Esophagus mucosa (tissue), 1 donor: ENCODE measurements at places on chromosomes 13 and 19. TPM values are rescaled to one million over a fixed set of nuclear protein-coding genes. Genes with fewer than 3 reads are reported as not detected.

SULT2B1 gene
- total RNA-seq, result 245 TPM

KLF1 gene
- total RNA-seq, result not detected

NLRP9 gene
- not detected for total RNA-seq

GRCh38 chr19:46413262-46414031, at the start of gene CCDC8:
Gene CCDC8 (minus strand): TSS chr19:46413564. CDS start chr19:46412810, 754 bp downstream.
- ATAC-seq, result peak; percentile 59

DNA sequence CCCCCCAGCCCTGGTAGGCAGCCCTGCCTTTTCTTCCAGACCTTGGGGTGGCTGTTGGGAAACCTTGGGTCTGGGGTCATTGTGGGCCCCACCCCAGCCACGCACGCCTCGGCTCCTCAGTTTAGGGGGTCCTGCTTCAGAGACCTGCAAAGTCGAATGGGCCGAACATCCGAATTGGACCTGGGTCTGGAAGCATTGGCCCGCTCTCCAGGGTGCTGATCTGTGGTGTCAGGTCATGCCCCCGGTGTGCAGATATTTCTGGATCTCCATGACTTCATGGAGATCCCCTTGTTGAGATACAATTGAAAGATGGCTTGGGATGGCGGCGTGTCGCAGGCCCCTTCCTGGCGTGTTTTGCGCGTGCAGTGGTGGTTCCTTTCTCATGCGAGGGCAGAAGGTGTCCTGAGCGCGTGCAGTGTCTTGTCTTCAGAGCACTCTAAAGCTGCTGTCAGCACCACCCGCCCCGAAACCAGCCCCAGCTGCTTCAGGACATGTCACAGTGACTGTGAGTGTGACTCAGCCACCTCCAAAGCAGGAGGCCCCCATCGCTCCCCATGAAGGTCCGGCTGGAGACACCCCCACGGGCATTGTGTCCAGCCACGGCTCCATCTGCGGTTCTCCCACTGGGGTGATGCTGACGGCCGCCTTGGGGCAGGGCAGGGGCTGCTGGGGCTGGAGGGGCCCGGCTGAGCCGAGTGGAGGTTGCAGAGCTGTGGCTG, 112.7 kb downstream of the KDM4B start:
- ATAC-seq, result no peak

DNA sequence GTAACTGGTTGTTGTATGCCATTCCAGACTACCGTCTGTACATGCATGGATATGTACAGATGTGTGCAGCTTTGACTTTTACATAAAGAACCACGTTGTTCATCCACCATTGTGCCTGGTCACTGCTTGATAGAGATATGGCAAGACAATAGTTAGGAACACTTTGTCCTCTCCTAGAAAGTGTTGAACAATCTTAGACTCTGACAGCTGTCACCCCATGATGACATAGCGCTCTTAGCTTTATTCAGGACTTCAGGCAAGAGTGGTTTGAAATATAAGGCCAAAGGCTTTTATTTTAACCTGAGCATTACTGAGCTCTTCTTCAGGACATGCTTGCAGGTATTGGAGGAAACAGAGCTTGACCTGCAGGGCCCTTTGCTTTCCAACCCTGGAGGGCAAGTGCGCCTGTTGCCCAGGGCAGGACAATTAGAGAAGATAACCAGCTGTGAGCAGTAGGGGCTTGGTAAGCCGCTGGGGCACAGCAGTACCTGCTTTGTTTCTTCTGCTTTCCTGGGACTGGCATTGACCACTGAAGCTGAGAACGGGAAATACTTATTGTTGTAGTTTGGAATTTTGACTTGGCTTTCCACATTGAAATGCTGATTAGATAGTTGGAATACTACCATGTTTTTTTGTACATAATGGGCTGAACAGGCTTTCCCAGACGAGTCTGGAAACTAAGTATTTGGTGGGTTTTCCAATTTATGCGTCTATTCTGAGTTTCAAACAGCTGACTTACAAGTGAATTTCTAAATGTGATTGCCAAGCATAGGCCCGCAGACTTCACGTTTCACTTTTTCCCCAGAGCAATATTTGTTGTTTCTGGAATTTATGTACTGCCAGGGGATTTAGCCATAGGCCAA, 51.1 kb downstream of the GARRE1 start:
- no peak for ATAC-seq

DNA sequence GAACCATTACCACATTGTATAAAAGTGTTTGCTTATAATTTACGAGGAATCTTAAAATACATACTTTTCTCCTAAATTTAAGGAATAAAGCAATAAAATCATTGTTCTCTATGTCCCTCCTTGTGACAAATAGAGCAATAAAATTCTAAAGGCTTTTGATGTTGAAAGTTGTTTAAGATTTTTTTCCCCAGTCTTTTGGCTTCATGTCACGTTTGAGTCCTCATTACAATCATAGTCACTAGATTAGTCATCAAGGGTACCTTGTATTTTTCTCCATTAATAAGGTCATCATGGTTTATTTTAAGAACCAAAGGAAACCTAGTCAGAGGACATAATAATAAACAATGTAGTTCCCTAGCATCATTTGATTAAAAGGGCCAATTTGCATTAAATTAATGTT, 3.2 kb downstream of the WBP4 start:
- ATAC-seq, result no peak

GRCh38 chr13:77300176-77301037, 26.5 kb downstream of the MYCBP2 start:
- no peak for ATAC-seq
